ENCODE measurements at places on chromosomes 11 and 22.

GRCh38 chr11:75462117-75462653 is 29.2 kb upstream of the KLHL35 start:
- DNase-seq = no peak

- no peak for DNase-seq
Measured at GRCh38 chr11:70341881-70342429, 56.4 kb upstream of the CTTN start.

- DNase-seq = no peak
Measured at GRCh38 chr11:100546714-100547113, 140.4 kb upstream of the ARHGAP42 start.

DNA sequence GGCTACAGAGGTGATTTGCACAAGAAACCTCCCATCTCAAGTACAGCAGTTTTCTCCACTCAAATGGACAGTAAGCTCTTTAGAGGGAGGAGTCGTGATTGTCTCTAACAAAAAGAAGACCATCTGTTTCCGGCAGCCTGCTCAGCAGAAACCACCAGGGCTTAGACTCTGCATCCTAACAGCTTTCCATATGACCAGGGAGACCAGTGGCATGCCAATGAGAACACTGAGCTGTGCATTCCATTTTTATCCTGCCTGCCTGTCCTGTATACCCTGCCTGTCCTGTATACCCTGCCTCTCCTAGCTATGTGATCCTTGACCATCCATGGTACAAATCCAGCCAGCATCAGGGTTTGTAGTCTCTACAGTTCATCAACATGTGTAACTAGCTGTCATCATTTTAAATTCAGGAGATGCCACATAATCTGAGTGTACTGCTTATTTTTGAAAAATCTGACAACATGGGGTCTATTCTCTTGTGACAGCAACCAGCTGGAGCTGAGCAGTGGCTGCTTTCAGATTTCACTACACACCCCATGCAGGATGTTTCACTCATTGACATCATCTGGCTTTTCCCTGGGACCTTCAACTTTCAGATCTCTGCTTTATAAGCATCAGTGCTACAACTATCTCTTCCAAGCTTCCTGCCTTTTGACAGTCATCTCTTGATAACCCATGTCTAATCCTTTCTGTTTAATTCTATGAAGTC is 50.5 kb upstream of the POU2AF2 start:
- peak; percentile 70 for DNase-seq

DNA sequence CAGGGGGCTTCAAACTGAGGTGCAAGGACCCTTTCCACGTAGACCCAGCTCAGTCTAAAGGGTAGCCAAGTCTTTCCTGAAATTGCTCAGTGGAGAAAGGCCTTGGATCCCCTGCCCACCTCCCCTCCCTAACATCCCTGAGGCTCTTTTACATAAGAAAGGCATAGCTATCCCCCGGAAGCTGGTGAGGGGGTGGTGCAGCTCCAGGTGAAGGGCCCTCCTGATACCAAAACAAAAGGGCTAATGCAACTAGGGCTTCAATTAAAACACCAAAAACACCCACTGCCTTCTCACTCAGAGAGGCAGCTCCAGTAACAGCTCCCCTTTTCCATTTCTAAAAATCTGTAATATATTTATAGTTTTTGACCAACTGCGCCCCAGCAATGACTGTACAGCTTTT is 5.8 kb downstream of the SHANK2 start:
- DNase-seq = no peak

- no peak for DNase-seq
Measured at GRCh38 chr11:109347304-109347703, 74.7 kb upstream of the C11orf87 start.

DNA sequence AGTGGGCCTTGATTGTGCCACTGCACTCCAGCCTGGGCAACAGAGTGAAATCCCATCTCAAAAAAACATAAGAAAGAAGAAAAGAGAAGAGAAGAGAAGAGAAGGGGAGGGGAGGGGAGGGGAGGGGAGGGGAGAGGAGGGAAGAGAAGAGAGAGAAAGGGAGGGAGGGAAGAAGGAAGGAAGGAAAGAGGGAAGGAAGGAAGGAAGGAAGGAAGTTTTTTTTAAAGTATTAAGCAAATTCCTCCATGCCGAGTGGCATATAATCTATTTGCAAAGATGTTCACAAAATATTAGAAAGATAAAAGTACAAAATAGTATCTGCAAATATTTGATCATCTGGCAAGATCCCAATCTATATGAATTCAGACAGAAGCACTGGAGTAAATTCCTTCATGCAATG is 10.5 kb upstream of the CFAP300 start:
- DNase-seq = no peak

DNA sequence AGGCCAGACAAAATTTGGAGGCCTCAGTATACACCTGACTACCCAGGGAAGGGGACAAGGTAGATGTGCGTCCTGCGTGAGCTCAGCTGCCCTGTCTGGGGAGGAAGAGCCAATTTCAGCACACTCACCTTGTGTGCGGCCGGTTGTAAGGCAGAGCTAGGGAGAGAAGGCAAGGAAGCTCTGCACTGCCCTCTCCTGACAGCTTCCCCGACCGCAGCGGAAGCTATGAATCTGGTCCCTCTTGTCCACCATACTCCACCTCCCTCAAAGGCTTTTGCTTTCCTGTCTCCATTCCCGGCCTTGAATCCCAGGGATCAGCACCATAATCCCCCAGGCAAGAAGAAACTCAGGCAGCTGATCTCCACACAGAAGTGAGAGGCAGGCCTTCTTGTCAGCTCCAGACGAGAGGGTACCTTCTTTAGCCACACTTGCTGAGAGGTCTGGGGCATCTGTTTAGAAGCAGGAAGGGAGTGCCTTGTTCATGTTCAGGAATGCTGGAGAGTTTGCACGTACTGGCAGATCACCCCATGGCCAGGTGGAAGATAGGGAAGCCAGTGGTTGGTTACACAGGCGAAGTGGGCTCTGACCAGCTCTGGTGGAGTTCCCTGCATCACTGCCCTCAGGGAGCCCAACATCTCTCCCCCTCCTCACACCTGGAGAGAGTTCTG is 62.5 kb downstream of the FEZ1 start:
- no peak for DNase-seq

DNA sequence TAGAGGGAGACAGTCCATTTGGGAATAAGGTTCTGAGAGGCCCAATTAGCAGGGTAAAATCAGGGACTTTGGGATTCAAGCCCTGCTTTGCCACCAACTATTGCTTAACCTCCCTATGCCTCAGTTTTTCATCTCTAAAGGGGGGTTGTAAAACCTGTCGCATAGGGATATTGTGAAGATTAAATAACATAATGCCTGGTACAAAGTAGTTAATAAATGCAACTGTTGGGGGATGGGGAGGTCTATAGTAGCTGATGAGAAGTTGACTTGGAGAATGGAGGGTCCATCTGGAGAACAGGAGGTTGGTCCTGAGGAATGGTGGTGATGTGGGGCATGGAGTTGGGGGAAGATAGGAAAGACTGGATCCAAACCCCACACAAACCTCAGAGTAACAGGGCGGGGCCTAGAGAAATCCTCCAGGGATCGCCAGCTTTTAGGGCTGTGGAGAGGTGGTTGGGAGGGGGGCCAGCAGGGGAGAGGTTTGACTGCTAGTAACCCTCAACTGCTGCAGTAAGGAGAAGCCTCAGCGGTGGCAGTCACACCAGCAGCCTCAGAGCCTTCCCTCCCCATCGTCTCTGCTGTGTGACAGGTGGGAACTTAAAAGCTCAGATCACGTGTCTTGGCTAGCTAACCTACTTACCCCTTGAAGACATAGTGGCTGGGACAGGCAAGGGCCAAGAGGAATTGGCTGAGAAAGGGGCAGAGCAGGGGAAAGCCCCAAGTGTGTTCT is 1.1 kb upstream of the ABCG4 start:
- no peak for DNase-seq

DNA sequence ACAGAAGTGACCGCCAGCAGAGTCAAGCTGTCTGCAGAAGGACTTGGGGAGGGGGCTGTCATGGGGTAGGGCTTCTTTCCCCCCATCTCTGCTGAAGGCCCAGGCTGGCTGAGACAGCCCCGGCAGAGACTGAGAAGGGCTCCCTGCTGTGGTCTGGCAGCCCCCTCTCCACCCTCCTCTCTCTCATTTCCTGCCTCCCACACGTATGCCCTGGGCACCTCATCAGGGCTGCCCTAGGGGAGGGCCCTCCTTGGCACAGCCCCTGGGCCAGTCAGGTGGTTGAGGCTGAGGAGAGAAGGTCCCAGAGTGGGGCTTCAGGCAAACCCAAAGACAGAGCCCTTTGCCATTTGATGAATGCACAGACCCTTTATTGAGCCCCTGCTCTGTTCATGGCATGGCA is 3.6 kb downstream of the RASD2 start:
- no peak for DNase-seq

DNA sequence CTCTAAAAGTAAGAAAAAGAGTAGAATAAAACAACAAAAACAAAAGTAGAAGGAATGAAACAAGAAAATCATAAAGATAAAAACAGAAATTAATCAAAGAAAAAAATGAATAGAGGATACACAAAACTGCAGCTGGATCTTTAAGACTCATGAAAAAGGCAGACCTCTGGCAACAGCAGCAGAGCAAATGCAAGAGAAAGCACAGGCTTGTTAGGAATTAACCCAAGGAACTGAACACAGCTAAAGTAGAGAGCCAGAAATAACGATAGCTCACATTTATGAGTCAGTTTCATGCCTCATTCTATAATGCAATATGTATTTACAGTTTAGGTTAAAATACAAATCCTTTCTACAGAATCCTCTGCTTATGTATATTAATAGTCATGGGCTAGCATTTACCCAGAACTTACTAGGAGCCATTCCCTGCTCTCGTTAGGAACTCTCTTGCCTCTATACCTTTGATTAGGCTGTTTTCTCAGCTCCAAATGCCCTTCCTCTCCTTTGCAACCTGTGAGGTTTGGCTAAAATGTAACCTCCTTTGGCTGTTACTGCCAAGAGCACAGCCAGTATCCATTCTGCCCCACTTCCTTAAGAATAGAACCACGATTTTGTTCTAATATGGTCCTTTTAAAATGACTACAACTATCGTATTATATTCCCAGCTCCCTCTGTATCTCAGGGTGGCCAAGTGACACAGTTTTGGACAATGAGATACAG is 38.3 kb upstream of the NFAM1 start:
- no peak for DNase-seq

DNA sequence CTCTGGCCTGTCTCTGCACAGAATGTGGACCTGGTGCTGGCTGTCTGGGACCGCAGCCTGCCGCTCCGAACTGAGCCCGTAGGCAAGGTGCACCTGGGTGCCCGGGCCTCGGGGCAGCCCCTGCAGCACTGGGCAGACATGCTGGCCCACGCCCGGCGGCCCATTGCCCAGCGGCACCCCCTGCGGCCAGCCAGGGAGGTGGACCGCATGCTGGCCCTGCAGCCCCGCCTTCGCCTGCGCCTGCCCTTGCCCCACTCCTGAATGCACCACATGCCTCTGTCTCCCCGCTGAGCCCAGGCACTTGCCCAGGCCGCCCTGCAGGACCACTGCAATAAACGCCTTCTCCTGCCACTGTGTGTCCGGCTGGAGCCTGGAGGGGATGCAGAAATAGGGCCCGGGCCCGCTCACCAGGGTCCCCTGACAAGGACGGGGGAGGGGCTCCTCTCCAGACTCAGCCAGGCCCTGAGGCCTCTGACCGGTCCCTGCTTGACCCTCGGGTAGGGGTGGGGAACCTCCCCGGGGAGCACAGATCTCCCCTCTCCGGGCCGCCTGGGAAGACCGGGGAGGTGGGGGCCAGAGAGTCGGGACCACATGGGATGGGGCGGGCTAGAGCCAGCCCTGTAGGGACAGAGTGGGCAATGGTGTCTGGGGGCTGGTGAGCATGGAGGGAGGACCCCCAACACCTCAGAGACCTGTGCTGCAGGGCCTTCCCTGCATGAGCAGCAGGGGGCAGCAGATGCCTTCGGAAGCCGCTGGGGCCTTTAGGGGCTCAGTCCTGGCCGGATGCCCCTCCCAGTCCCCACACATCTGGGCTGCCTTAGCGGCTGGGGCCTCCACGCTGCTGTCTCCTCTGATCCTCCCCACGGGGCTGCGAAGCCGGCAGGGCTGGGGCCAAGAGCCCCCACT is 1.4 kb upstream of the TNNI2 start:
- peak; percentile 60 for DNase-seq

DNA sequence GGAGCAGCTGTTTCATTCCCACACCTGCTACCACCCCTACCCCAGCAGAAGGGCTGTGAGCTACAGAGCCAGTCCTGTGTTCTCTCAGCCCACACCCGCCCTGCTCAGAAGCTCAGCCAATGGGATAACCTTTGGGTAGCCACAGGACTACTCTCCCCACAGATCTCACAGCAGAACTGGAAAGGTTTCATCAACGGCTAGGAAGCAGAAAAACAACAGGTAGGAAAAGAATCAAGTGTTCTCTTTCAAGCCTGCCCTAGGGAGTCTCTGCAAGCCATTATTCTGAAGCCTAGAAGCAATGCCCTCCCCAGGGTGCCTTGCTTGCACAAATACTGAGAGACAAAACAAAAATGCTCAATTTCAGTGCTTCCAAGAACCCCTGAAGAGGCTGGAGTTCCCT is 77.2 kb downstream of the TMPRSS5 start:
- DNase-seq = no peak

DNA sequence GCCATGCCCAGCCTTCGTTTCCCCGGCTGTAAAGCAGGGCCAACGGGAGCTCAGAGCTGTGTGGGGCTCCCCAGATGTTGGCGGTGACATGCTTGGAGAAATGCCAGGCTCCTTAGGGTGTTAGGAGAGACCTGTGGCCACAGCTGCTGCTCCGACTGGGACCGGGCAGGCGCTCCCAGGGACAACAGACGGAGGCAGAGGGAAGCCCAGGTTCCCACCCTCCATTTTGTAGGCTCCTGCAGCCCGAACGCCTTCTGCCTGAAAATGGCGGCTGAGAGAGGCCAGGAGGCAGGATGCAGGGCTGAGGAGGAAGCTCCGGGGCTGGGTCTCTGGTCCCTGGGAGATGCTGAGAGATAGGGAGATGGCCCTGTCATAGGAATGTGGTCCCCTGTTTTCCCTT is 10.0 kb downstream of the CD6 start:
- DNase-seq = no peak

GRCh38 chr11:116397602-116398084 is 375.1 kb downstream of the BUD13 start:
- DNase-seq = peak; percentile 27

- no peak for DNase-seq
Measured at GRCh38 chr11:17408641-17409040, 20.2 kb upstream of the KCNJ11 start.

GRCh38 chr11:28528217-28528616 is 420.0 kb downstream of the METTL15 start:
- DNase-seq = no peak

GRCh38 chr11:115869780-115870431 is 365.7 kb upstream of the CADM1 start:
- no peak for DNase-seq

- DNase-seq = no peak
Measured at GRCh38 chr11:2781408-2782274, 81.8 kb upstream of the KCNQ1OT1 start.

DNA sequence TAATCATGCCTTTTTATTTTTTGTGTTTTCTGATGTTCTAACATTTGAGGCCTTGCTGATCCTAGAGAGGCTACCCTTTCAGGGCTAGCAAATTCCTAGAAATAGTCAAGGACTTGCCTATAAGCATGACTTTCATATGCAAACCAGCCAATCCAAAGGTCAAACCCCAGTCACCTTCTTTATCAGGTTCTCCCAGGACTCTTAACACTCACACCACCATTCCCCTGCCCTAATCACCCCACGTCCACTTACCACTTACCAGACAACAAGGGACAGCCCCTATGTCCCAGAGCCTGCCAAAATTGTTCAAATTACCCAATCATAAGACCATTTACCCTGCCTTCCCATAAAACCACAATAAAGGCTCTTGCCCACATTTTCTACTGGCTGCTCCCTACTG is 1339.8 kb downstream of the LRRC4C start:
- DNase-seq = no peak

Measured in right lung (tissue), 10 donors.